ENCODE measurements at places on chromosomes 2 and 18. TPM values are rescaled to one million over a fixed set of nuclear protein-coding genes. Genes with fewer than 3 reads are reported as not detected.

GRCh38 chr2:208360259-208361076 lies 46.1 kb upstream of the PTH2R start:
- peaks cover 7% of the 10 kb centered on the region for H3K36me3 ChIP-seq
- DNase-seq, result no peak
- H3K27me3 ChIP-seq, result no peaks in the 10 kb centered on the region
- H3K4me3 ChIP-seq, result no peak overlapping the region
- peaks cover 13% of the 10 kb centered on the region for H3K4me1 ChIP-seq

NT5C1B gene
- total RNA-seq, result not detected

GRCh38 chr2:144370937-144371584 lies 148.9 kb downstream of the ZEB2 start:
- peak overlapping the region; percentile 18 for H3K4me3 ChIP-seq
- peaks cover 44% of the 10 kb centered on the region for H3K4me1 ChIP-seq
- peak overlapping the region; percentile 18 for H3K27ac ChIP-seq
- H3K27me3 ChIP-seq, result peaks cover under 1% of the 10 kb centered on the region
- DNase-seq, result no peak

ARHGAP15 gene
- total RNA-seq, result 80.6 TPM

- no peak overlapping the region for H3K27ac ChIP-seq
- H3K36me3 ChIP-seq, result no peaks in the 10 kb centered on the region
- DNase-seq, result no peak
- H3K4me1 ChIP-seq, result no peaks in the 10 kb centered on the region
- H3K4me3 ChIP-seq, result no peak overlapping the region
Measured at GRCh38 chr2:30960213-30960612, 153.0 kb upstream of the CAPN13 start.

MDH1B gene
- total RNA-seq, result 0.45 TPM

DNA sequence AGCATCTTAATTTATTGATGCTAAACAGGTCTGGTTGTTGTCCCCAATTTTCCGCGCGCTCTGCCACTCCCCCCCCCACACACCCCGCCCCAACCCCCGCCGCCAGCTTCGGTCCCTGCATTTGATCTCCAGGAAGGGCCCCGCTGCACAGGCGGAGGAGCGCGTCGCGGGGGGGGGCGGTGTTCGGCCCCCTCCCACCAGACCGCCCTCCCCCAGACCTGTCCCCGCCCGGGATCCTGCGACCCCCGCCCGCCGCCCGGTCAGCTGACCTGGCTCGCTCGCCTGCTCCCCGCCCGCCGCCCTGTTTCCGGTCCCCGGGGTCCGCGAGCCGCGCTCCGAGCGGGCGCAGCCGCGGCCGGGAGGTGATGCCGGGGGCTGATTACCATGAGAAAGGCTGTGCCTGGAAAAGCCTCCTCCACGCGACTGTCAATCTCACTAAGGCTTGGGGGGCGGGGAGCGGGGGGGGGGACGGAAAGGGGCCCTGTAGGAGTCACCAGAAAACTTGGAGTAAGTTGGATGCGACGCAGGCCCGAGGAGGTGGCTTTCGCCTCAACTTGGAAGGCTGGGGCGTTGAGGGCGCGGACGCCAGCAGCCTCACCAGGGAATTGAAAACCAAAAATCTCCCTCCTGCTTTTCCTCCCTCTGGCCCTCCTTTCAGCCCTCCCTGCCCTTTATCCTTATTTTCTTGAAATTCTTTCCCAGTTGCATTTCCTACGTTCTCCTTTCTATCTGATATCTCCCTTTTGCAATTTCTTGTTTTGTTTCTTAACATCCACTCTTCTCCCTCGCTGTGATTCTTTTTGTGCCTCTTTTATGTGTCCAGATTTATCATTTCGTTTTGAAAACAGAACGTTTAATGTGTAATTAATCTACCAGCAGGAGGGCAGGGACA lies 4.4 kb upstream of the ZEB2 start:
- H3K27ac ChIP-seq, result peak overlapping the region; percentile 87
- H3K4me1 ChIP-seq, result peaks cover 27% of the 10 kb centered on the region
- no peak for DNase-seq
- peak overlapping the region; percentile 97 for H3K4me3 ChIP-seq

- H3K36me3 ChIP-seq, result no peaks in the 10 kb centered on the region
- H3K27me3 ChIP-seq, result peaks cover 23% of the 10 kb centered on the region
- H3K27ac ChIP-seq, result no peak overlapping the region
- no peak for DNase-seq
Measured at GRCh38 chr2:1125633-1126370, 175.2 kb downstream of the SNTG2 start.

SERPINB11 gene
- not detected for total RNA-seq

- no peak overlapping the region for H3K4me3 ChIP-seq
- no peaks in the 10 kb centered on the region for H3K36me3 ChIP-seq
- peaks cover 4% of the 10 kb centered on the region for H3K27me3 ChIP-seq
- no peaks in the 10 kb centered on the region for H3K4me1 ChIP-seq
Measured at GRCh38 chr2:142940606-142941223, 63.3 kb downstream of the KYNU start.

- peaks cover 34% of the 10 kb centered on the region for H3K4me1 ChIP-seq
- DNase-seq, result no peak
- no peaks in the 10 kb centered on the region for H3K27me3 ChIP-seq
- H3K27ac ChIP-seq, result no peak overlapping the region
- H3K36me3 ChIP-seq, result no peaks in the 10 kb centered on the region
Measured at GRCh38 chr2:159155320-159155719, 131.2 kb downstream of the WDSUB1 start.

GRCh38 chr2:96099861-96100798 lies 16.2 kb downstream of the ADRA2B start:
- no peak for DNase-seq
- H3K27ac ChIP-seq, result no peak overlapping the region
- H3K27me3 ChIP-seq, result peaks cover 4% of the 10 kb centered on the region
- no peaks in the 10 kb centered on the region for H3K4me1 ChIP-seq
- H3K4me3 ChIP-seq, result no peak overlapping the region

- no peak for DNase-seq
- H3K27ac ChIP-seq, result no peak overlapping the region
- H3K36me3 ChIP-seq, result no peaks in the 10 kb centered on the region
- H3K4me1 ChIP-seq, result no peaks in the 10 kb centered on the region
- H3K27me3 ChIP-seq, result no peaks in the 10 kb centered on the region
- H3K4me3 ChIP-seq, result no peak overlapping the region
Measured at GRCh38 chr2:191866675-191867506, 20.0 kb upstream of the CAVIN2 start.

DNA sequence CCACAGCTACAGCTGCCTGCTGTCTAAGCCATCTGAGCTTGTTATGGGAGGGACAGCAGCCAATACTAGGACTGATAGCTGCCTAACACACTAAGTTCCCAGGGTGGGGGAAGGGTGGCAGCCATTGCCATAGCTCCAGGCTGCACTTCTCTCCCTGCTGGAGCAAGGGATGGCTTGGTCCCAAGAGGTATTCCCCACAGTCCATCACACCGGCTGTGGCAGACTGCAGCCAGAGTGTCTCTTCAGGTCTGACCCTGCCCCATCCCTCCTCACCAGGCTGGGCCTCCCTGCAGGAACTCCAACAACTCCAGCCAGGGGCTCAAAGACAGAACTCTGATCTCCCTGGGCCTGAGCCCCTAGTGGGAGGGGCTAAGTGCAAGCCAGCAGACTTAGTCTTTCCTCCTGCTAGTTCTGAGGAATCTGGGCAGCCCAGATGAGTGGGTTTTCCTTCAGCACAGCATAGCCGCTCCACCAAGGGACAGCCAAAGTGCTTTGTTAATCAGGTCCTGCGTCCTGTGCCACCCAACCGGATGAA lies 632.1 kb downstream of the SOCS6 start:
- no peaks in the 10 kb centered on the region for H3K4me1 ChIP-seq
- H3K4me3 ChIP-seq, result no peak overlapping the region
- DNase-seq, result no peak
